ENCODE measurements at places on chromosomes 11 and 22.
A peak's percentile ranks its signal among the peaks of the same experiment; 100 is the strongest.

DNA sequence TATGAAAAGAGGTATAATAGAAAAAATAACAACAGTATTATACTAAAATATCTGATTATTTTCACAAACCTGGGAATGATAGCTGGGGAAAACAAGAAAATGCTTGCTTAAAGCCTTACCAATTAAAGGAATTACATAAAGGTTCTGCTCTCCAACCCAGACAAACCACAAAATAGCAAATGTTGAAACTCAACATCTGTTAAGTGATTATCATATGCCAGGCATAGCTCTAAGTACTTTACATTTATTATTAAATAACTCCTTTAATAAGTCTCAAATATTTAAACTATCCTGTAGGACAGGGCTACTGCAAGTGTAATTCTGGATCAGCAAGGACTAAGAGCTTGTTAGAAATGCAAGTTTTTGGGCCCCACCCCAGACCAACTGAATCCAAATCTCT is 20.1 kb downstream of the OR10A6 start:
- no peak for DNase-seq

GRCh38 chr22:19943082-19944026 is 1.7 kb upstream of the TXNRD2 start:
- DNase-seq, result no peak

DNA sequence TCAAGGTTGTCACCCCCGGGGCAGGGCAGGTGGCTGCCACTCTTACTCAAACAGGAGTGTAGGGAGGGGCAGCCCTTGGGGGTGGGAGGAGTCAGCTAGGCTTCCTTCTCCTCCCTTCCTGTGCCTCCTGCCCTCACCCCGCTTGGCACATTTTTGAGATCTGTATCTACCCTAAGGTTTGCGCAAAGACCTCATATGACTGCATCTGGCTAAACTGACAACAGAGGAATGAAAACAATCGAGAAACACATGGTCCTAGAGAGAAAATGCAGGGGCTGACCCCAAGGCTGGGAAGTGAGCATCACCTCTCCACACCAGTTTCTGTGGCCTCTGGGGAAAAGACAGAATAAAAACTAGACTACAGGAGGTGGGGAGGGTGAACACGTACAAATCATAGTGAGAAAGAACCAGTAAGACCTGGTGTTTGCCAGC is 28.1 kb downstream of the IGSF9B start:
- DNase-seq, result peak; percentile 24

DNA sequence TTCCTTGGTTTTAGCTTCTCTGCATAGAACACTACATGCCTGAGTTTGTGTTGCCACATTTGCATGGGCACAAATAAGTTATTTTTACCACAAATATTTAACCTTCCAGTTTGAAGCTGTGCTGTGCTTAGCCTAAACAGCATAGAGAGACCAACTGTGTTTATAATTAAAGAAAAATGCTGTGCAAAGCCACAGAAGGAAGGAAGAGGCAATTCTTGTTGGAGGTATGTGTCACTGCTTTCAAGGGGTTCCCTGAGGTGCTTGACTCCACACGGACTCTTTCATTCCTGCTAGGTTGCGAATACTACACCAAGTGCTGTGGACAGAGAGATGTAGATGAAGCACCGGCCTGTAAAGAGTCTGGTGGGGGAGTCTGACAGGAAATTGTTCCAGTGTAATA is 47.6 kb upstream of the OLFML1 start:
- no peak for DNase-seq

- DNase-seq, result no peak
Observed at GRCh38 chr11:67060111-67060522, 3.5 kb downstream of the RHOD start.

- no peak for DNase-seq
Observed at GRCh38 chr11:131422496-131422895, 52.1 kb downstream of the NTM start.

- DNase-seq, result no peak
Observed at GRCh38 chr11:43984519-43985385, 42.3 kb downstream of the C11orf96 start.

DNA sequence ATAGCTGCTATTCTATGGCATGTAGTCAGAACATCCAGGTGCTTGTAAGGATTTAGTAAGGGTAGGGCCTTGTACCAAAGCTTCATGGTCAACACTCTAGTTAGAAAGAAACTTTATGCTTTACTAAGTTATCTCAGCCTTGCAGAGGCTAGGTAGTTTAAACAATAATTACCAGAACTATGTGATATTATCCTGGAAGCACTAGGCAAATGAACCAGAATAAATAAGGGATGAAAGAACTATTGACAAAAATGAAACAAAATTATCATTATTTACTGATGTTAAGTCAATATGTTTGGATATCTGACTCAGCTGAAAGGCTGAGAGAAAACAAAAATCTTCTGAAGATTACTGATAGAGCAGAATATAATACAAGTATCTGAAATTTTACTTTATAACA is 1089.1 kb upstream of the RAG2 start:
- DNase-seq, result no peak

DNA sequence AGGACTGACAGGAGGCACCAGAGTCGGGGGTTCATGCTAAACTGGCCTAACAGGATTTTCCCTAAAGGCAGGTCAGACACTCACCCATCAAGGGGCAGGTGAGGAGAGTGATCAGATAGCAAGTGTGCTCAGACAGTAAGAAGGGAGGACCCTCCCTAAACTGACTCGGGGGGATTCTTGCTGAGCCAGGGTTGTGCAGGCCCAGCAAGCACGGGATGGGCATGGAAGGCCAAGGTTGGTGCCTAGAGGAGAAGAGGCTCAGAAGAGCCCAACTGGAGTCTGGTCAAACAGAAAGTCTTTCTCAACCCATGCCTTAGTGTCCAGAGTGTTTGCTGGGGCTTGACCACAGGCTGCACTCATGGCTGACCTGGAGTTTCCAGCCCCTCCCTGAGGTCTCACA is 6.2 kb upstream of the APOL1 start:
- no peak for DNase-seq

GRCh38 chr11:106625566-106625965 is 392.7 kb downstream of the GUCY1A2 start:
- DNase-seq, result no peak

- no peak for DNase-seq
Observed at GRCh38 chr11:65894034-65894591, 3.6 kb downstream of the CCDC85B start.

DNA sequence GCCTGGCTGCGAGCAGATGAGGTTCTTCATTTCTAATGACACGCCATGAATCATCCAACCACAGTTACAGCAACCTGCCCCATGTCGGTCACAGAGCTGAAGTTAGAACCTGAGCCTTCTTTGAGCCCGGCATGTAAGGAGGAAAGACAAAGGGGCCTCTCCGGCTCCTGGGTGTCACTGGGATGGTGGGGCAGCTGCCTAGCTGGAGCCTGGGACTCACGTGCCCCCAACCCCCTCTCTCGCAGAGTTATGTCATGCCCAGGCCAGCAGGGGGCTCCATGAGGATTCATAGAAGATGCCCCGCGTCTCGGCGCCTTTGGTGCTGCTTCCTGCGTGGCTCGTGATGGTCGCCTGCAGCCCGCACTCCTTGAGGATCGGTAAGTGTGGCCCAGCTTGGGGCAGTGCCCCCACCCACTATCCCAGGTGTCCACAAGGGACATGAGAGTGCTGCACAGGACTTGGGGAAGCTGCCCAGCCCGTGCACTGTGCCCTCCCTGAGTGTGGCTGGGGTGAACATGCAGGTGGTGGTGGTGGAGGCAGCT is 148.5 kb downstream of the GRIK4 start:
- DNase-seq, result no peak

GRCh38 chr11:102843489-102843888 is at the start of gene MMP3:
TSS of gene MMP3 (minus strand) at chr11:102843609. CDS start at chr11:102843546, 63 bp downstream.
- no peak for DNase-seq

DNA sequence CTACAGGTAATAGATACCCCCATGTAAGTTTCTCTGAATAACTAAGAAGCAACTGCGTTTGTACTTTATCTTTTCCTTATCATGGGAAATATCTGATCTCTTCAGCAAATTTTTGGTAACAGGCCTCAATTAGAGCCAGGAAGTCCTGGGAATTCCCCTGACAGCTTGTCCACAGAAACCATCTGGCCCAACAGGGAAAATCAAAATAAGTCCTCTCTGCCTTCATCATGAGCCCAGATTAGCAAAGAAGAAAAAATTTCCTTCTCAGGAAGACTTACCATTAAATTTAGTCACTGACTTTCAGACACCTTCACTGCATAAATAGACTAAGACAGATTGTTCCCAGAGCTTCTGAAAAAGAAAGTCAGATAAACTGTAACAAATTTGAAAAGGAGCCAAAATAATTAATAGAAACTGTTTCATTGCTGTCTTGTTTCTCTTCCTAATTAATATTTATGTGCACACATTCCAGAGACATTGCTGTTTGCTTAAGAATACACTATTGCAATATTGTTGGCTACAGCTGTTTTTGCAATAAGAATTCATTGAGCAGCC is 278.1 kb upstream of the FAT3 start:
- no peak for DNase-seq

GRCh38 chr11:27976262-27976661 is 131.7 kb downstream of the KIF18A start:
- no peak for DNase-seq

- no peak for DNase-seq
Observed at GRCh38 chr11:93467054-93467453, 76.1 kb downstream of the SMCO4 start.

- DNase-seq, result no peak
Observed at GRCh38 chr11:60895687-60896086, 10.7 kb downstream of the PRPF19 start.

DNA sequence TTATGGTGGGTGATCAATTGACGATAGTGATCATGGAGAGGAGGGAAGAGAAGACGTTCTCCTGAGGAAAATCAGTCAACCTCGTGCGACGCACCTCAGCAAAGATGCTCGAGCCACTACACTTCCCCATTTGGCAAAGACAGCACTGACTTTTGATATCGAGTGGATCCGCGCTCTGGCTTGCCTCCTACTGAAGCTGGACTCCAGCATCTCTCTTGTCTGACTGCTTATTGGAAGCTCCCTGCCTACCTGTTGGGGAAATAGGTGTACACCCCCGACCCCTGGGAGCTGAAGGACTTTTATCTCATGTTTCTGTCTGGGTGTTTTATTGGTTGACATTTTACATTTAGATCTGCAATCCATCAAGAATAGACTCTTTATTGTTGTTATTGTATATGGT is 476.8 kb upstream of the B3GAT1 start:
- DNase-seq, result no peak

GRCh38 chr11:34508524-34508923 is 5.1 kb downstream of the ELF5 start:
- no peak for DNase-seq

DNA sequence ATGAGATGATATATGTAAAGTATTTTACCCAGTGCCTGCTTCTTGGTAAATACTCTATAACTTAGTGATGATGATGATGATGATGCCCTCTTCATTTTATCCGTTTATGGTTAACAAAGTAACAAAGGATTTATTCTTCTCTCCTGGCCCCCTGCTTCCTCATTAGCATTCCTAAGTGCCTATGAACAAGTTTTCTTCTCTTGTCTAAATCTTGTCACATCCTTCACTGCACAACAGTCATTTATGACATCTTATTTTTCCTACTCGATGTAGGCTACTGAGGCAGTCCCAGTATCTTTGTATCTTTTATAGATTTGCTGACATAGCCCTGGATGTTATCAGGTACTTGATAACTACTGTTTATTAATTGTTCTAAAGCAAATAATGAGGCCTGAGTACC is 754.4 kb upstream of the ARHGAP42 start:
- DNase-seq, result no peak

DNA sequence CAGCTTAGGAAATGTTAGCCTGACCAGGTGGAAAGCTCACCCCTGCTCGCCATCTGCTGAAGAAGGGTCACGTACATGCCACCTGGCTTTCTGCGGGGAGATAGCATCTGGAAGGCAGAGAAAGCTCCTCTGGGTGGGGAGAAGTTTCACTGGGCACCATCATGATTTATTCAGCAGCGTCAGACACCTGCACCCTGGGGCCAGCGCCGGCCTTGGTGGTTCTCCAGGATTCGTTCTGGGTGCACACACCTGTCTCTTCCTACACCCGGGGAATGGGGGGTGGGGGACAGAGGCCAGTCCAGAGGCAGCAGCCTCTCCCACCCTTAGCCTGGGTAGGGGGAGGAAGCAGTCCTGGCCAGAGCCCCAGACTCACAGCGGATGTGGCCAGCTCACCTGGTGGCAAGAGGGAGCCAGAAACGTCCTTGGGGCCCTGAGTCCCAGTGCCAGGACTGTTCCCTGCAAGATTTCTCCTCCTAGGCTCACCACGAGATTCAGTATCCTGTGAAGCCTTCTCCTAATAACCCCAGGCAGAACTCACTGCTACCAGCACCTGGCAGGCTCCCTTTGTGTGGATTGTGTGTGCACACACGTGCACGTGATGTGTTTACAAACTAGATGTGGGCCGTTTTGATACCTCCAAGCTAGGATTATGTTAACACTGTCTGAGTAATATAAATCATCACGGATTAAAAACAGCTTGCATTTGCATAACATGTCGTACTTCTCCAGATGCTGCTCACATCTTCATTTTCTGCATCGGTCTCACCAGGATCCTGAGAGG is 17.3 kb upstream of the RASD2 start:
- no peak for DNase-seq

- no peak for DNase-seq
Observed at GRCh38 chr11:31301549-31302510, 67.7 kb downstream of the DCDC1 start.

- no peak for DNase-seq
Observed at GRCh38 chr22:44599084-44599483, 101.1 kb upstream of the RTL6 start.

- no peak for DNase-seq
Observed at GRCh38 chr11:128845334-128845780, 21.7 kb downstream of the KCNJ1 start.

DNA sequence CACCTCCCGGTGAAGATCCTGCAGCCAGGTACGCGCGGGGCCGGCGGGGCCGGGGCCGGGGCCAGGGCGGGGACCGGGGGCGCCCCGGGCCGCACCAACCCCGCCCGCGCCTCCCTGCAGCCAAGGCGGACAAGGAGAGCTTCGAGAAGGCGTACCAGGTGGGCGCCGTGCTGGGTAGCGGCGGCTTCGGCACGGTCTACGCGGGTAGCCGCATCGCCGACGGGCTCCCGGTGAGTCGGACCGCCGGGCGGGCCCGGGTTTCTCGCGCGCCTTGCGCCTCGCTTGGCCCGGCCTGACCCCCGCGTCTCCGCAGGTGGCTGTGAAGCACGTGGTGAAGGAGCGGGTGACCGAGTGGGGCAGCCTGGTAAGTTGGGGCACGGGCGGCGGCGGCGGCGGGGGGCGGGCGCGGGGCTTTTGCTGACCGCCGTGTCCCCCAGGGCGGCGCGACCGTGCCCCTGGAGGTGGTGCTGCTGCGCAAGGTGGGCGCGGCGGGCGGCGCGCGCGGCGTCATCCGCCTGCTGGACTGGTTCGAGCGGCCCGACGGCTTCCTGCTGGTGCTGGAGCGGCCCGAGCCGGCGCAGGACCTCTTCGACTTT is 531 bp downstream of the PIM3 start:
- DNase-seq, result no peak

DNA sequence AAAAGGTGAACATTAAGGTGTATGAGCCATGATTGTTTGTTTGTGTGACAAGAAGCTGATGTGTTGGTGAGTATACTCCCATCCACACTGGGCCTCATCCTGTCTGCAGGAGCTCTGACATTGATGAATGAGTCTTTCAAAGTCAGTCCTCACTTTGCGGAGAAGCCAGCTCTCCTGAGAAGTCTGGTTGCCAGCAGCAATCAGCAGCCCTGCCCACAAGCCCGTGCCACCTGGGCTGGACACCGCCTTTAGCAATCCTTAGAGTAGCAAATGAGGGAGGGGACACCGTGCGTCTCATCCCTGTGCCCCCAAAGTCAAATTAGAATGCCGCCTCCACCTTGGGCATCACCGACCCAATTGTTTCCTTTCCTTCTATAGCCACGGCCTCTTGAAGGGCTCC is 174.8 kb upstream of the NECTIN1 start:
- no peak for DNase-seq

Data from T-helper 9 cell (primary cell).